ENCODE measurements at places on chromosomes 7 and 10. TPM values are rescaled to one million over a fixed set of nuclear protein-coding genes. Genes with fewer than 3 reads are reported as not detected.

Gene TBX20
- 3.4 TPM for total RNA-seq

DNA sequence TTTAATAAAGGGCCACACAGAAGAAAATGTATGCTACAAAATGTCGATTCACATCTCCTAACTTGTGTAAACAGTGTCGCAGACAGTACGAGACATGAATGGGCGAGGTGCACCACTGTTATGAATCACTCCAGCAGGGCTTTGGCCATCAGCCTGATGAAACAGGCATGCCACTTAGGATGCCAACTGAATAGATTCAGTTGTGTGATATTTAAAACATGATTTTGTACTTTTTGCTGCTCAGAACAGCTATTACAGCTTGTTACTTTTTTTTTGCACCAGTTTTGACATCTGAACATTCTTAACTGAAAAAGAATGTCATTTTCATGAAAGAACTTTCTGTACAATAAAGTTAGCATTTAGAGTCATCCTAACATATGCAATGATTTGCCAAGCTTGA, 138.1 kb downstream of the VTI1A start:
- DNase-seq: peak; percentile 10

- no peak for DNase-seq
Measured at GRCh38 chr7:1076184-1077072, 11.5 kb upstream of the GPER1 start.

Gene ZNF503
- 12.8 TPM for total RNA-seq

Measured in Calu3 (cell line).